Stimulated activated CD4-positive, alpha-beta T cell treated with anti-CD3 and anti-CD28 coated beads, Interleukin-12 subunit alpha, Interleukin-12 subunit beta, amount 100 ng/mL, for 48 hours (primary cell): ENCODE measurements at places on chromosomes 7 and 10.
A peak's percentile ranks its signal among the peaks of the same experiment; 100 is the strongest.

DNA sequence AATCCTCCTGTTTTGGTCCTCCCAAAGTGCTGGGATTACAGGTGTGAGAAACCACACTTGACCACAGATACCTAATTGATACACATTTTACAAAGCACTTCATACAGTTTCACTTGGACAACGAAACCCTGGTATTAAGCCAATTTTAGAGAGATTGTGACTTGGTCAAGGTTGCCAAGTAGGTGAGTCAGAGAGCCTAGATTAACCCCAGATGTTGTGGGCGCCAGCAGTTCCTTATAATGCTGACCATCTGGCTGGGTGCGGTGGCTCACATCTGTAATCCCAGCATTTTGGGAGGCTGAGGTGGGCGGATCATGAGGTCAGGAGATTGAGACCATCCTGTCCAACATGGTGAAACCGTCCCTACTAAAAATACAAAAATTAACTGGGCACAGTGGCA lies 4.9 kb upstream of the PHKG1 start:
- DNase-seq, result no peak

GRCh38 chr10:352476-353235 lies 217.4 kb downstream of the ZMYND11 start:
- no peak for DNase-seq

DNA sequence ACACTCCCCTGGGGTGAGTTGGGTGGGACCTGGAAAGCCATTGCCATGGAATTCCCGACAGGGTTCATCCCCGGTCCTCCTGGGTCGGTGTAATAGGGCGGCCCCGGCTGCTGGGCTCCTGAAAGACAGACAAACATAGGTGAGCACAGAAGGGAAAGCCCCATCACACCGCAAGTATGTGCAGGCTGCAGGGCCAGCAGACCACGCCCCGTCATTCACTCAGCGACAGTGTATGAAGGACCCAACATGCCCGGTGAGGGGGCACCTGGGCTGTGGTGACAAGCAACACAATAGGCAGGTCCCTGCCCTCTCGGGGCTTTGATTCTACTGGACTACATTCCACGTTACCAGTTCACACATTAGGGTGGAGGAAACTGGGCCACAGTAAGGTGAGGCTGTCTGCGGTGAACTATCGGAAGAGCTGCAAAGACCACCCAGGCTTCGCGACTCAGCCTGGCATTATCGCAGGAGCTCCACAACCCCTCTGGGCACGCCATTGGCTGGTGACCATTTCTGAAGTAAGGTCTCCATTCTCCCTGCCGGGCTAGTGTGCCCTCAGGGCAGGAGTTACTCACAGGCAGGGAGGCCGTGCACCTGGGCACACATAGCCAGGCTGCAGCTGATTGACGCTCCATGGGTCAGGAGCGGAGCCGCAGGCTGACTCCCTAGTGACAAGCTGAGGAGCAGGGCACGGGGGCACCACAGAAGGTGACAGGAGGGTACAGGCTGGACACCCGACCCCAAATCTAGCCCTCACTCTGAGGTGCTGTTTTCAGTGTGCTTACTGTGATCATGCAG lies 99.2 kb downstream of the VOPP1 start:
- DNase-seq, result no peak

- DNase-seq, result no peak
Measured at GRCh38 chr10:100945754-100946153, 23.6 kb upstream of the SEMA4G start.

DNA sequence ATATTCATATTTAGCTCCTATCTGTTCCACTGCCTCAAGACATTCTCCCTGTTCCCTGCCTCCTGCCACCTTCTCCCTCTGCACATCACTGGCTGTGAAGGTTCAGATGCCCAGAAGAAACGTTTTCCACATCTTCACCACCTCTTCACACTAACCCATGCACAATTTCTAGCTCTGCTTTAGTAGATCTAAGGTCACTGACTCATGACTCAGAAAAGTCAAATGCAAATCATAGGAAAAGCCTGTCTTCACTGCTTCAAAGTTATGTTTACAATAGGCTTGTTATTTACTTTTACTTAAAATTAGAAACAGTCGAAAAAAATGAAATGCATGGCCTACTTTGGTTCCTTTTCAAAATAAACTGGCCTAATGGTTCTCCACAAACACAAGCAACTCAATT lies 2.5 kb downstream of the SCRN1 start:
- no peak for DNase-seq

- no peak for DNase-seq
Measured at GRCh38 chr10:44385026-44385695, at the start of gene CXCL12. Gene CXCL12 (minus strand): TSS chr10:44385097. CDS start chr10:44385005, 92 bp downstream.

GRCh38 chr10:65470986-65471385 lies 1454.8 kb upstream of the LRRTM3 start:
- DNase-seq, result no peak

DNA sequence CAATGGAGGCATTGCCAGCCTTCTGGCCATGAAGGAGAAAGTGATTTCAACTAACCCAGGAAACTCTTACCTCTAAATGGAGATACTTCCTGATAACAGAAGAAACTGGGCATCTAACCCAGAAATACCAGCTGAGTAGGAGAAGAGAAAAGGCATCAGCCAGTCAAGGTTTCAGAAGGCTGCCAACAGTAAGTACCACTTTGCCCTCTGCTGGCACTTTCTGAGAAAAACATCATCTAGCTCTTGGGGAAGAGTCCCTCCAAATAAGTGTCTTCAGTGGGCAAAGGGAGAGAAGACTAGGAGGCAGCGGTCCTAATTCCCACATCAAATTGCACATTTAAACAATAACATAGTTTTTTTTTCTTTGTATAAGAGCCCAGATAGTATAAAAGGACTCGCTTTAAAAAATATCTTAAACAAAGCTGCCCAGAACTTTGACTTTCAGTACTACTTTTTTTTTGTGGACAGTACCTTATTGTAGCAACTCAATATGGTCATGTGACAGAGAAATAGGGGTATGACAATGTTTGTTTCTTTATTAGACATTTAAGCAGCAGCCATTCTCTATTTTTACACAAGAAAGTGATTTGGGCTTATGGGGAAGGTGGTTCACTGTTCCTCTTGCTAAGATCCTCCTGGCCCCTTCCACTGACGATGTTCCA lies 157.3 kb downstream of the CTTNBP2 start:
- DNase-seq, result no peak

DNA sequence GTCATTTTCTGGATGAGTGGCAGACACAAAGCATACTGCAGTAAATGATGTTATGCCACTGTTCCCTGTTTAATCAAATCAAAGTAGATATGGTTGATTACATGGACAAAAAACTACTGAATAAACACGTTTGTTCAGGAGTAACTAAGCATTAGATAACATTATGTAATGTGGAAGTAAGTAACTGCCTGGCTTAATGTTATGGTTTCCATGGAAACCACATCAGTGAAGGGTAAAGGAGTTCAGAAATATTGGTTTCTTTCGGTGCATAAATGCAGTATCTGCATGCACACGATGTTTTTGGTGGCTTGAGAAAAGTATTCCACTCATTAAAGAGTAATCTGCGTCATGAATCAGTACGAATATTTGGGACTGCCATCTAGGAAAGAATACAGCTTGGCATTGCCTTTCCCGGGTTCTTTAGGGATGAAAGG lies 131.3 kb upstream of the PRKCQ start:
- no peak for DNase-seq

DNA sequence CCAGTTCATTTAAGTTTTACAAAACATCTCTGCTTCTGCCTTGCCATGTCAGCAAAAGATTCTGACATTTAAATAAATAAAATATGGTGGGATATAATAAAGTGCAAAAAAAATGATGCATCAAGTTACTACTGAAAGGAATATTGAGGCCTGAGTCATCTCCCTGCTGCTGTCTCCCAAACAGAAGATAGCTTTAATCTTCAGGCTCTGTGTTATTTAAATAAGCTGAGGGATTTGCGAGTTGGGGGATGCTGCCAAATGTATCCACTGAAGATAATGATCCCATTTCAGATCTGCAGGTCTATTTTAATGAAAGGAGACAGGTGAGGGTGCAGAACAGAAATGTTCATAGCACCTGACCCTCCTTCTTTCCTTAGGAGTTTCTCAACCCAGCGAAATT lies 720.8 kb downstream of the AUTS2 start:
- DNase-seq, result no peak

GRCh38 chr10:57963546-57963945 lies 304.1 kb downstream of the IPMK start:
- no peak for DNase-seq

GRCh38 chr7:111676811-111677210 lies 114.5 kb upstream of the IMMP2L start:
- DNase-seq, result no peak

DNA sequence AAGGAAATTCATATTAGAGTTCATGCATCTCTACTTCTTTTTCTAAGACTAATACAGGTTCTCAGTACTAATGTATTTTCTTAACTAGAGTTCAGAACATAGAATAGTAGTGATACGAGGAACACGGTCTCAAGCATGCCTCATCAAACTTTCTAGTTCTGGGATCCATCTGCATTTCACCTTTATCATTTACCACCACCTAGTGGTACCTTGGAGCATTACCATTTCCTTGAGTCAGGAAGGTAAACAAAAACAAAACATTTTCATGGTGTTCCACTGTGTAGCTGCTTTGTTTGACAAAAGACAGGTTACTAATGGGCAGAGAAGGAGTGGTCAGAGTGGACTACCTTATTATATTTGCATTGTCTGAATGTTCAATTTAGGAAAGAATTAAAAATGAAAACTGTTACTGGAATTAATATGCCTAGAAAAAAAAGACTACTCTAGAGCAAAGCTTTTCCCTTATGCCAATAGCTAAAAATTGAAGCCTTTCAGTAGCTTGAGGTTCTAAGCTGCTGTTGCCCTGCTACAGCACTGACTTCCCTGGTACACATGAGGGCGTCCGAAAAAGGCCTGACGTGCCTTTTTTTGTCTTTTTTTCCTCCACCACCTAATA lies 44.5 kb downstream of the STARD3NL start:
- DNase-seq, result peak; percentile 49

DNA sequence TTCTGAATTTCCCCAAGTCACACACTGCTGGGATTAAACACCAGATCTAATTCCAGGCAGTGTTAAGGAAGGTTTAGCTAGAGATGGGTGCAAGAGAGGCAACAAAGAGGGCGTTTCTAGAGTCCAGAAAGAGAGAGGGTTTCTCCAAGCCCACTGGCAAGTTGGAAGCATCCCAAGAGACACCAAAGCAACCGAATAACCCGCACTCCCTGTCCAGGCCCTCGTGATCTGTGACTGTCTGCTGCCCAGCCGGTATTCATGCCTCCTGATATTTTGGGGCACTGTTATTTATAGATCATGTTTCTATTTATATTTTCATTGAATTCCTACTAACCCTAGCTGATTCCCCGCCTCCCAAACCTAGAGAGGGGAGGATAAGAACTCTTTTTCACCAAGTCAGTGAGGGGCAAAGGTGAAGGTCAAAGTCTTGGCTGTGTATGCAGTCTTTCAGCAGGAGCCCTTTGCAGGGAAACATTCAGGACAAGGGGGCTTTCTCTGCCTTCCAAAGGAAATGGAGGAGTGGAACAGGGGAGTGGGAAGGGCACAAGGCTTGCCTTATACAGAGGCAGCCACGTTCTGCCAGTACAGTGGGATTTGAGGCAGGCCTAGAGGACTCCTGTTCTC lies 103.6 kb downstream of the SH3PXD2A start:
- DNase-seq, result no peak

DNA sequence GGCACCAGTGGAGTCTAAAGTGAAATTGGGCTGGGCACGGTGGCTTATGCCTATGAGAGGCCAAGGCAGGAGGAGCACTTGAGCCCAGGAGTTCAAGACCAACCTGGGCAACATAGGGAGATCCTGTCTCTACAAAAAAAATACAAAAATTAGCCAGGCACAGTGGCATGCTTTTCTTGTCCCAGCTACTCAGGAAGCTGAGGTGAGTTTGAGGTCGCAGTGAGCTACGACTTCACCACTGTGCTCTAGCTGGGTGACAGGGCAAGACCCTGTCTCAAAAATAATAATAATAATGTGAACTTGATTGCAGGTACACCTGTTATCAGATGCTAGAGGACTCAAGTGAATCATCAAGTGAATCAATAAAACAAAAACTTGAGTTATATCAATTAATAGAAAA lies 108.0 kb downstream of the BTAF1 start:
- no peak for DNase-seq

GRCh38 chr7:93178213-93178612 lies 30.0 kb upstream of the SAMD9L start:
- DNase-seq, result no peak

DNA sequence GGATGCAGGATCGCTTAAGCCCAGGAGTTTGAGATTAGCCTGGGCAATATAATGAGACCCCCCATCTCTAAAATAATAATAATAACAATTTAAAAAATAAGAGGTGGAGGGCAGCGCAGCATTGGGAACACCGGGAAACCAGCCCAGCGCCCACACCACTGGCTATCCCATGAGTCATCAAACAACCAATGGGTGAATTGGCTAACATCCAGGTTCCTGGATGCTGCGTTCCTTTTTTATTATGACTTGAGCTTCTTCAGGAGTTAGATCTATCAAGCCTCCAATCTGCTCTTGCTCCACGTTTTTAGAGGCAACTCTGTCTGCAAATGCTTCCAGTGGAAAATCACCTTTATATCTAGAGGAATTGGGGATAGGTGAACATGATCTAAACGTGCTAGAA lies 10.0 kb upstream of the LRRC4 start:
- no peak for DNase-seq

DNA sequence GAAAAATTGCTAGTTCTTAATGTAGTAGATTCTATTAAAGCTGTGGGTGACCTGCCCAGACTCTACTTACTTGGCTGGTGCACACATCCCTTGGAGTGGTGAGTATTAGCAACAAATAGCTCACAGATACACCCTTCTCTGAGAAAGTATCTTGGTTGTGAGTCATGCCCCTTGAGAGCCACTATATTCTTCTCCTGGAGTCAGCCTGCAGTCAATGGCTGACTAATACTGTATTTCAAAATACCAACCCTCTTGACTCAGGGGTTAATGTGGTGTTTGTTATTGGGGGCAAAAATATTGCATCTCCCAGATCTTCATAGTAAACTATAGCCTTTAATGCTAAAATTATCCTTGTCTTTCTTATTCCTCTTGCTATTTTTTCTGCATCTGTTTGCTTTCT lies 354.9 kb downstream of the BMPER start:
- DNase-seq, result no peak

DNA sequence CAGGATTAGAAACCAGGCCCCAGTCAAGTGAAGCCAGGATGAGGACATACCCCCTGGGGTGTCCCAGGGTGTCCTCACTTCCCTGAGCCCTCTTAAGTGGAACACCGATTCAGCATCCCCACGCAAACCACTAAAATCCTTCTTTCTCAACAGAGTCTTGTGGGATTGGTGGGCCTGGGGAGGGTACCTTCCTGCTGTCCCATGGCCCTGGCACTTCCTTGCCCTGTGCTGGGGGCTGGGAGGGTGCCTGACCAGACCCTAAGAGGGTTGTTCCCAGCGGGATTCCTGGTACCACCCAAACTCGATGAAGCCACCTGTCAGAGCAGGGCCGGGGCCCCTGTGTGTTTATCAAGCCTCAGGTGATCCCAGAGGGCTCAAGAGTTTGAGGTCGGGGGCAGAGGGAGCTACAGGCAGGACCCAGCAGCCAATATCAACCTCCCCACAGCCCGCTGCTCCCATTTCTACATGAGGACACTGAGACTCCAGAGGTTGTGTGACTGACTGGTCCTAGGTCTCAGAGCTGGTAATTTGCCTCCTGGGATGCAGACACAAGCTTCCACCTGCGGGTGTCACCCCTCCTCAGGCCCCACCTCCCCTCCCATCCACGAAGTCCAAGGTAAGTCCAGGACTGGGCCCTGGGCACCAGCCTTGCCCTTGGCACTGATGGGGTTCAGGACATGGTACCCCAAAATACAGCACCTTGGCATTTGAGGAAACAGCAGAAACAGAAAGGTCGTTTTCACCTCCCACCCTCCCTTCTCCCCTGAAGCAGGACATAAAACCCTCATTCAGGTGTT lies 31.4 kb downstream of the OAT start:
- no peak for DNase-seq
